Aorta (tissue), 5 donors: ENCODE measurements at places on chromosomes 13 and 19. TPM values are rescaled to one million over a fixed set of nuclear protein-coding genes. Genes with fewer than 3 reads are reported as not detected.

DNA sequence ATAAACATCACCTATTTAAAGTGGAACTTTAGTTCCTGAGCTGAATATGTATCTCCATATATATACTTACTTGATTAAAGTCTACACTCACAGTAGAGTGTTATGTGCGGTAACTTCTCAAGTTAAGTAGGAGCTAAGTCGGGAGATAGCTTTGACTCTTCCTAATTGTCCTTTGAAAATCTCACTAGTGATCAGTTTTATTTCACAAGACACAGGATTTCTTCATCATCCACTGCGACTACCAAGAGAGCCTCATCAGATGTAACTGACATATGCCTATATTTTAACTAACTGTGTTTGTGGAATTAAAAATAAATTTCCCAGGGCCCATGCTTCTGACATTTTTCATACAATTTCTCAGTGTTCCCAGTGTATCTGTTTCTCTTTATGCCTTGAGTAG lies 1664.0 kb downstream of the EFNB2 start:
- no peak for DNase-seq

DNA sequence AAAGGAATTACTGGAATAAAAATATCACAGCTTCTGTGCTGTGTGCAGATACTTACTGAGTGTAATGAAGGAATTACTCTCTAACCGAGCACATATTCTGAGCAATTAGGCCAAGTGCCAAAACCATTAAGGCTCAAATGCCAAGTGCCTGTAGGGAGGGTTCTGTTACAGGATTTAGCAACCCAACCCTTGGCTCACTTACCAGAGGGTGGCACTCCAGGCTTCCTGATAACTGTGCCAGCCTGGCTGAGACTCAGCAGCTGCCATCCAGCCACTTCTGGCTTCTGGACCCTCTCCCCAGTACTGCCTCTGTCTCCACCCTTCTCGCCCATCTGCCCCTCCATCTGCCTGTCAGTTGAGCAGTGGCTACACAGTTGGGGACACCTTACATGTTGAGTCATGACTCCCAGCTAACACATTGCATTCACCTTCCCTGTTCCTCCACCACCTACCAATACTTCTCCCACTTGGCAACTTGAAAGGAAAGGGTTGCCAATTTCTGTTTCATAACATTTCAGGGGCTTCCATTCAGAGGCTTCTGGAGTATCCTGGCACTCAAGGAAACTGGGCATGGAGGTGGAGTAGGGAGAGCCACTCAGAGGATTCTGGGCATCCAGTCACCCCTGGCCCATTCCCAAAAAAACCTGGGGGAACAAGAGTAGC lies 110.5 kb downstream of the COG6 start:
- DNase-seq = no peak

GRCh38 chr13:114200399-114200911 lies 21.4 kb downstream of the CFAP97D2 start:
- DNase-seq = no peak

Gene WDR62
- total RNA-seq = 0.45 TPM

GRCh38 chr13:33355201-33355895 lies 69.8 kb upstream of the STARD13 start:
- DNase-seq = no peak
